ENCODE measurements at places on chromosomes 2 and 18.

- DNase-seq = no peak
Observed at GRCh38 chr18:74540652-74541421, 6.5 kb downstream of the CNDP1 start.

- DNase-seq = no peak
Observed at GRCh38 chr2:102251042-102251848, 60.1 kb upstream of the IL1RL1 start.

- no peak for DNase-seq
Observed at GRCh38 chr2:224769489-224769888, 53.3 kb upstream of the CCDC195 start.

- DNase-seq = no peak
Observed at GRCh38 chr18:70334728-70335329, 46.0 kb downstream of the SOCS6 start.

GRCh38 chr2:51997571-51997970 is 965.6 kb upstream of the NRXN1 start:
- no peak for DNase-seq

DNA sequence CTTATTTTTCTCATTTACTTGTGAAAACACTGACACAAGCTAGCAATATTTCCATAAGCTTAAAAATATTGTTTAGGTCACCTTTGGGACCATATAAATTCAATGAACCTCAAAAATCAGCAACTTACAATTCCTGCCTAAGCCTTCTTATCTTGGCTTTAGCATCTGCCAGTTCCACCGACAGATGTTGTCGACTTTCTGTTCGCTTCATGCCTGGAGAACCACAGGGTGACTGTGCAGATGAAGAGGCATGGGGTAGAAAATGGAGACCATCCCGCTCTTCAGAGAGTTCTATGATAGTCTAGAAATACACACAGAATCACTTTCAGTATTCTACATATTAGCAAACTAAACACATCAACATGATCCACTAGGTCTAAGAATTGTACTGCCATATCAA is 64.2 kb downstream of the CCDC88A start:
- DNase-seq = no peak

GRCh38 chr2:169704160-169704708 is 10.0 kb downstream of the PHOSPHO2 start:
- no peak for DNase-seq

- no peak for DNase-seq
Observed at GRCh38 chr18:32299484-32299883, 109.6 kb downstream of the MEP1B start.

DNA sequence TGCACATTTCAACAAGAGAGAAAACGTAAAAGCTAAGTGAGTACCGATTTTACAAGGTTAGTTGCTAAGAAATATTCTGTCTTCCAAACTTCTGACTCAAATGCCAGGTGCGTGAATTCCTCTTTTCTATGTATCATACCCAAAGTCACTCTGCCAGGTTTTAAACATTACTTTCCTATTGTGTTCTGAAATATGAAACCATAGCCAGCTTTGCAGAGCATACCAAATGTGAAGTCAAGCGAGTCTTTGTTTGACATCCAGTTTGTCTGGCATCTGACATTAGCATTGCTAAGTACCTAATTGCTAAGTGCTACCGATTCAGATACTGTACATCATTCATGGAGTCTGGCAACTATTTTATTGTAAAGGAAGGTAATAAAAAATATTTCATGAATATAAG is 321.9 kb upstream of the GALNT5 start:
- DNase-seq = no peak

DNA sequence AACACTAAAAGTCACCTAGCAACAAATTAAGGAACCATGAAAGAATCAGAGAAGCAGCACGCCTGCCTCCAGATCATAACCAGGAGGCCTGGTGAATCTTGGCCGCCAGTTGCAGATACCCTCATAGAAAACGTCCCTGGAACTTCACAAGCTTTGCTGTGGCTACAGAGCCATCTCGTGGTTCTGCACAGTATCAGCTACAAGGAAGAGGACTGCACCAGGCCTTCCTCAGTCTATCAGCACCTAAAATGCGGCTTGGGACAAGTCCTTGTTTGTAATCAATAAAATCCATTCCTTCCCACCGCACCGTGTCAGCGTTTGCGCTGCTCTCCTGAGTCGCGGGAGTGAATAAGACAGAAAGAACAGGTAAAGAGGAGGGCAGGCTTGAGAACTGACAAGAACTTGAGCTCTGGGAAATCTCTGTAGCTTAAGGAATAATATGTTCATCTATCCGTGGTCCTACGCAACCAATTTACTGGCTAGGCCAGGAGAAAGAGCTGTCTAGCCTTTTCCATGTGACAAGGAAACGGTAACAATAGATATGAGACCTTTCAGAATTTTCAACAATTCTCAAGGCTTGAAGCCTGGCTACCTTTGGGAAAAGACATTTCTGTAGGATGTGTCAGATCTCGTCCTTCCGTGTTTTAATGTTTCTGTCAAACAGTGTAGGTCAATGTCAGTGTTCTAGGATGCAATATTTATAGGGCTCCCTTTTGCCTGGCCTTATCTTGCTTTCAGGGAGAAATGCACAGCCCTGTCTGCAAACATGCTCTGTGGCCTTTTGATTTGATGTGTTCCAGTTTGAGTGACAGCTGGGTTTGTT is 128.5 kb upstream of the RAB12 start:
- no peak for DNase-seq

DNA sequence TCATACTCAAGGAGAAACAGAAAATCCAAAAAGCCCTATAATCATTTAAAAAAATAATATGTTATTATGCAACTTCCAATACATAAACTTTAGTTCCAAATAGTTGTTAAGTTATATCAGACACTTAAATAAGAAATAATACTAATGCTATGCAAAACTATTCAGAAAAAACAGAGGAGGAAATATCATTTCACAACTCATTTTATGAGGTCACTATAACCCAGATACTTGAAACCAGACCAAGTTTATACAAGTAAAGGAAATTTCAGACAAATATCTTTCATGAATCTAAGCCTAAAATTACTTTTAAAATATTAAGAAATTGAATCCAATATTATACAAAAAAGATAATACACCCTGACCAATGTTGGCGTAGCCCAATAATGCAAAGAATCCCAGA is 260.8 kb downstream of the CD226 start:
- no peak for DNase-seq

DNA sequence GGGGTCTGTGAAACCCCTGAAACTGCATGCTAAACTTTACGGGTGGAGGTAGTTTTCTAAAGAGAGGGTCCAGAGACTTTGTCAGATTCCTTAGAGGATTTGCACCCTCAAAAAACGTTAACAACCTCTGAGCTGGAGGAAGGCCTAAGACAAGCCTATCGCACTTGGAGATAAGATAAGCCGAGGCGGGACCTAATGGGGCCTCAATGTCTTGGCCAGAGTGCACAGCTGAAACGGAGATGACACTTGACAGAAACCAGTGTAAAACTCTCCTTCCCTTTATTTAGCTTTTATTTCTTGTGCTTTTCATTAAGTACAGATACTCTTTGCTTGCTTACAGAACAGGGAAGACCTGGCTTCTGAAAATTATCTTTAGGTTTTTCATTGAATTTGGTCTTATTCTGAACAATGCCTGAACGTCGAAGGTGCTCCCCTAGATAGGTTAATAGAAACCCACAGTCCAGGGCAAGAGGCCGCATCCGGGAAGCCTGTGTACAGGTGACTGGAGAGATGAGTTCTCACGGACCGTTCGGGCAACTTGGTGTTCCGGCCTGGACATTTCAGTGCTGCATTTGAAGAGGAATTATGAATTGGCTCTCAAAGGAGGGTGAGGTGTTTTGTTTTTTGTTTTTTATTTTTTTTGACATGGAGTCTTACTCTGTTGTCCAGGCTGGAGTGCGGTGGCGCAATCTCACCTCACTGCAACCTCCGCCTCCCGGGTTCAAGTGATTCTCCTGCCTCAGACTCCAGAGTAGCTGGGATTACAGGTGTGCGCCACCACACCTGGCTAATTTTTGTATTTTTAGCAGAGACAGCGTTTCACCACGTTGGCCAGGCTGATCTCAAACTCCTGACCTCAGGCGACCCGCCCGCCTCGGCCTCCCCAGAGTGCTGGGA is 49.7 kb downstream of the SH3BP4 start:
- DNase-seq = no peak

GRCh38 chr2:223854741-223855140 is 17.4 kb upstream of the AP1S3 start:
- DNase-seq = no peak

- no peak for DNase-seq
Observed at GRCh38 chr2:43455731-43456642, 139.9 kb downstream of the THADA start.

DNA sequence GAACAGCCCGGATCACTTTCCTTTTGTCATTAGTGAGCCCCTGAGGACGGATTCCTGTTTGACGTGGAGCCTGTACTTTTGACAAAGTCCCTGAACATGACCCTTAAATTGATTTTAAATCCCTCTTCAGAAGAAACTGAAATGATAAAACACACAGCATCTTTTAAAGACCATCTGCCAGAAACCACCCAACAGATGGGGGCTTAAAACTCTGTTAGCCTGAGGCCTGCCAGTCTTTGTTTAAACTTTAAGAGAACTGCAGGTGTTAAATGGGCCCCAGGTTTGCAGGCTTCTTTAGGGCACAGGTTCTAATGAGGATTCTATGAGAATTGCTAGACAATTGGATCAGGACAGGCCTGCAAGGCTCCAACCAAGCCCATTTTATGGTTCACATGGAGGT is 177.9 kb downstream of the ALK start:
- DNase-seq = no peak

- DNase-seq = no peak
Observed at GRCh38 chr2:152499331-152499816, 164.4 kb downstream of the FMNL2 start.
